Gastroesophageal sphincter (tissue), 4 donors: ENCODE measurements at places on chromosomes 3 and 15.

GRCh38 chr3:78725703-78726246 is 1042.0 kb downstream of the ROBO1 start:
- ATAC-seq: no peak

DNA sequence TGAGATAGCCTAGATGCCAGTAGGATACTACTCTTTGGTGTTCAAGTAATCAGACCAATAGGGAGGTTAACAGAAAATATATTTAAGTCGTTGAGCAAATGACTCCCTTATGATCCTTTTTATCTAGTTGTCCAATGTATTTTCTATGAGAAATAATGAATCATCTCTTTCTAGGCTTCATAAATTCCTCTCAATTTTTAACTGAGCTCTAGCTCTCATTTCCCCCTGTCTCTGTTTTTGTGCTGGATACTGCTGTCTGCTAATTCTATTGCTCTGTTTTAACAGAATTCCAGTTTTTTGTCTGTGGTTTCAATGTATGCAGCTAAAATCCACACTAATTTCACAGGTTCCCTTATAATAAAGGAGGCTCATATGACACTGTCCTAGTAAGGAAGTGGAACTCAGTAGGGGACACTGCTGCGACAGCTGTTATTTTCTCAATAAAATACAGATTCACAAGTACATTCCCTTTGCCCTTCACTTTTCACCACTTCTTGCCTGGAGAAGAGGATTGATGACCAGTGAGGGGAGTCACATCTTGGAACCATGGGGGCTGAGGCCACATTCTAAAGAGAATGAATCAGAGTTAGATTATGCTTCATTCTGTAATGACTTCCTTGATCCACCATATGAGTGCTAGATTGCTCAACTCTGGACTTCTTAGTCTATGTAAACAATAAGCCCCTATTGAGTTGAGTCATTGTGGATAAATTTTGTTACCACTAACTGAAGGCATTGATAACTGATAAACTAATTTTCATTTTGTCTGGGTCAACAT is 558.7 kb upstream of the KCNMB2 start:
- no peak for ATAC-seq

DNA sequence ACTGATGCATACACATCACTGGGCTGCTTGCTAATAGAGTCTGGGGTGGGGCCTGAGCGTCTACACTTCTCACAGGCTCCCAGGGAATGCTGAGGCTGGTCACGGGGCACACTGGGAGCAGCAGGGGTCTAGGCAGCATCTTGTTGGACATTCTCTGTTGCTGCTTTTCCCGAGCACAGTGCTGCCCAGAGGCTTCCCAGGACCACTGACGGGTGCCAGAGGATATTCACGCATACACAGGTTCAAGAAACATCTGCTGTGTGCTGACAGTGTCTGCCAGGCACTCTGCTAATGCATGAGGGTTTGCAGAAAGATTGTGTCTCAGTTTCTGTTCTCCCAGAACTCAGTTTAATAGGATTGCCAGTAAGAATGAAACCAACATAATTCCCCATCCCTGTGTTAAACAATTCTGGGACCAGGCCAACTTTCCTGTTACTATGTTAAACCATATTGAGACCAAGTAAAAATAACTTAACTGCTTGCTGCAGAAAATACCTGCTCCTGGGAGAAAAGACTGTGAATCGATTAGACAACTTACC is 23.9 kb upstream of the BCL2L10 start:
- ATAC-seq: no peak

DNA sequence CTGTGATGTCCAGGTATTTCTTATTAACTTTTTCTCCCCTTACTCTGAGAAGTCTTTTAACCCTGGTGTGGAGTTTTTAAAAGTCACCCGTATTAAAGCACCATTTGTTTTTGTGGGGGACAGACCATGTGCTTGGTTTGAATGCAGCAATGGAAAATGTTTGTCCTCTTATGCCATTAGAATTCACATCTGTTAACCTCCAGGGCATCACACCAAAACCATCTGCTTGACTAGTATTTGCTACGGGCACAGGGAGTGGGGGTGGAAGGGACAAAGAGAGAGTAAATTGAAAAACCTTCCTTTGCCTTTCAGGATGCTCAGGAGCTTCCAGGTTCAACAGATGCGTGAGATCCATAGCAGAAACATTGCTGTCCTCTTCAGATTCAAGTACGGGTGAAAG is 61.4 kb upstream of the GOLGA8B start:
- ATAC-seq: no peak

GRCh38 chr3:177681852-177682251 is 484.6 kb upstream of the TBL1XR1 start:
- no peak for ATAC-seq

DNA sequence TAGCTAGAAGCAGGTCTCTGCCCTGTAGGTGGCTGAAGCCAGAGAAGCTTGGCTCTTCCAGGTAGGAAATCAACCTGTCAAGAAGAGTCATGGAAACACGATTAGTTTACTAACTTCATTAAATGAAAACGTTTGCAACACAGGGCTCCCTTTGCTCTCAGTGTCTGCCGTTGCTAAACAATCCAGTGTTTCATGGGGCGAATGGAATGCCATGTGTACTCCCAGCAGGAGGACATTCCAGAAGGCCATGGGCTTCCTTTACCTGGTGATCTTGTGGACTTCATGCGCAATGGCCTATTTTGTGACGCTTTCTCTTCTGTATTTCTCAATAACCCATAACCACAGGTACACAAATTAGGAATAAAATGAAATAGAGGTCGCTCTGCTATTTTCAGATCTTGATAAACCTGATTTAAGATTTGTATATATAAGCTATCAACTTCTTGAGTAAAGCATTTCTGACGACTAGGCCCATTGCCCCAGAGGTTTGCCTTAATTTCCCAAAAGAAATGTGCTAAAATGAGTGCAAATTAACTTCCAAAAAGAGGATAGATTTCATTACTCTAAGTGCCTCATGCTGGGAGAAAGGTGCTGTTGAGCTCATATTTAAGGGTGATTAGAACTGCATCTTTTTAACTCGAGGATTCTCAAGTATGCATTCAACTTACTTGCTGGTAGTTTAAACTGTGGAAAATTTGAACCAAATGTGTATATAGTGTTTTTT is 171.0 kb downstream of the EPHA3 start:
- ATAC-seq: no peak

DNA sequence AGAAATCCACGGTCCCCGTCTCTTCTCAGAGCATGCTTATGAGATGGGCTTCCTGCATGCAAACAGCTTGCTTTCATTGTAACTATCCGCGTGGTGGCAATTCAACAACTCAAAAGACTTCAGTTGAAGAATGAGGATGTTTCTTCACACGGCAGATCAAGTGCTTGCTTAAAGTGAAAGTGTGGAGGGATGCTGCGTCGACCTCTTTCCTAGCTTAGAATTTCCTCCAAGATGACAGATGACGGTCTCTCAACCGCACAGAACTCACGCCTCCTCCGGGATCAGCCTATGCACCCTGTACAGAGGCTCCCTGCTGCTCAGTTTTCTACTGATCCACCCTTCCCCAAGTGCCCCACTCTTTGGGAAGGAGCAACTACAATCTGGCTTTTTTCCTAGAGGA is 47.8 kb downstream of the PCSK6 start:
- no peak for ATAC-seq

DNA sequence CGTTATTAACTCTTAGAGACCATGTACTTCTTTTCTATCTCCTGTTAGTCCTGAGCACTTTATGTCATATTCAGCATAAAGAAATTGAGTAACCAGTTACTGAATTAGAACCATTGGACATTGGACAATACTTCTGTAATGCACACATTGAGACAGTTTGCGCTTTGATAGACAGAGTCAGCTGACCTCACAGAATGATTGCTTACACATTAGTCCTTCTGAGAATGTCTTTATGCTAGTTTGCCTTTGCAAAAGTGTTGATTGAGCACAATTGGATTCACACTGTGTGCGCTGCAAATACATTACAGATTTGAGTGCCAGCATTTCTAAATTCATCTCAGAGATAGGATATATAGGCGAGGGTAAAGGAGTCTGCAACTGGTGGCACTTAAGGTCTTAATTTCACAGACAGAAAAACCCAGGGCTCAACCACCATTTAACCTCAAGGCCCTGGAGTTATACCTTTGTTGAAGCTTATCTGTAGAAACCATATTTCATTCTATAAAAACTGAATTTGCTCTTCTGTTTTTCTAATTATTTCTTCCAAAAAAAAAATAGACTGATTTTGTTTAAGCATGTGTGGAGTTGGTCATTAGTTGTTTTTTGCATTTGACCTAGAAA is 3.8 kb downstream of the SERPINI1 start:
- ATAC-seq: no peak

DNA sequence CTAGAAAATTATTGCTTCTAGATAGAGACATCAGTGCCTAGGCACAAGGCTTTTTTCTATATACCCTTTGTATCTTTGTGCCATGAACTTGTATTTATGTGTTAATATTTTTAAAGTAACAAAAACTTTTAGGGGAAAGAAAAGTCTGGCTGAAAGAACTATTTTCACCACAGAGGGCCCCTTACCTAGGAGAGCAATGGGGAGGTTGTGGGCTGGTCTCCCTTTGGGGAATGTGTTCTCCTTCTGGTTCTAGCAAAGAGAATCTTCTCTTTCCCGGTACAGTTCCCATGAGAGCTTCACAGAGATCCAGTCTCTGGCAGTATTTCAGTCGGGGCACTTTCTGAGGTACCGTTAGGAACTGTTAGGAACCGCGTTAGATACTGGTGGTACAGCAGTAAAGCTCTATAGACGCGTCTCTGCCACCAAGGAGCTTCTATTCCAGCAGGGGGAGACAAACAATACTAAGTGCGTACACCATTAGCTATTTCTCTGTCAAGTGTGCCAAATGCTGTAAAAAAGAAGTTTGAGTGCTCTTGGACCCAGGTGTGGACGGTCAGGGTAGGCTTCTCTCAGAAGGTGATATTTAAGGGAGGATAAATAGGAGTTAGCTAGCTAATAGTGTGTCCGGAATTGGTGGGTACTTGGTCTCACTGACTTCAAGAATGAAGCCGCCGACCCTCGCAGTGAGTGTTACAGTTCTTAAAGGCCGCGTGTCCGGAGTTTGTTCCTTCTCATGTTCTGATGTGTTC is 4.6 kb upstream of the EPB42 start:
- peak; percentile 79 for ATAC-seq

- no peak for ATAC-seq
Observed at GRCh38 chr15:38228618-38229017, 24.0 kb upstream of the SPRED1 start.

GRCh38 chr3:54188176-54188791 is 65.9 kb downstream of the CACNA2D3 start:
- ATAC-seq: no peak
